ENCODE measurements at places on chromosomes 6 and 20.

DNA sequence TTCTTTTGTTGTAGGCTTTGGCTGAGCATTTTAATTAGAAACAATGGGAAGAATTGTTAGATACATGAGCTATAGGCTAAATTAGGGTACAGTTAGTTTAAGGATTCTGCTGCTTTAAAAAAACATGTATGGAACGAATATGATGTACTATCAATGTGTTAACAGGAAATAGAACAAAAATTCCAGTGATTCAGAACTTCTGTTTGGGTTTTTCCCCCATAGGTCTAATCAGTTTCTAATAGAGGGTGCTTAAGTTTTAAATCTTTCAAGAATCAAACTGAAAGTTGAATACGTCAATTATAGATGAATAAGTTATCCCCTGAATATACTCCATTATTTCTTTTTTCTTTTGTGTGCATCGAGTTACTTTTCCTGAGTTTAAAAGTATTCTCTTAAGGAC, 1.9 kb downstream of the TAB2 start:
- no peak for DNase-seq

GRCh38 chr20:977021-977420, 25.1 kb downstream of the RSPO4 start:
- DNase-seq = no peak

GRCh38 chr6:48188158-48188557, 77.2 kb upstream of the PTCHD4 start:
- DNase-seq = no peak

GRCh38 chr6:31907158-31907813, 5.4 kb upstream of the ZBTB12 start:
- DNase-seq = no peak

DNA sequence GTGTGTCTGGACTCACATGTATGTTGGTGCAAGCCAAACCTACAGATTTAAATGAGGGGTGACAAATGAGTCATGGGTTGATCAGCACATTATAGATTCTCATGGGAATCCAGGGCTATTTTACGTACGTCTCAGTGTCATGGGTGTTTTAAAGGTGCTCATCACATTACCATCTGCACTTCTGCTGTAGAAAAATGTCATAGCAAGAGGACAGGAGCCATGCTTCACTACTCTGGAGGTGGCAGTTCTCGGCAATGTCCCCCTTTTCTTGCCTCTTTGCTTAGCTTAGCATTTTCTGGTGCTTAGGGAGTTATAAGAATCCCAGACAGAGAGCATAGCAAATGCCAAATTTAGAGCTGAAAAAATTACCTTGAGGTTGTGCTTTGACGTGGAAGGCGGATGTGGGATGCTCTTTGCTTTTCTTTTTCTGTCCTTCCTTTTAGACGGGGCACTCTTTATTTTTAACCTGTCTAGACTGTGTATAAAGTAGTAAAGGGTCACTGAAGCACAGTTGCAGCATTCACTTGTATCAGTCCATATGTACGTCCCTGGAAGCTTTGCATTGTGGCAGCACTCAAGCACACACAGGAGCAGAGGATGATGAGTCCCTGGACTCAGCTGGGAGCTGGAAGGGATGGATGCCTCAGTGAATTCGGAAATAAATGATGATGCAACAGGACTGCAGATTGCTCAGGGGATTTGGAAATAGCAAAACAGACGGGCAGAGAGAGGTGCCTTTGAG, 139.7 kb downstream of the SYNDIG1 start:
- no peak for DNase-seq

- no peak for DNase-seq
These were observed 165.1 kb downstream of the TINAG start for GRCh38 chr6:54473328-54473727.

- DNase-seq = no peak
These were observed 699.0 kb downstream of the PHF3 start for GRCh38 chr6:64334636-64335035.

- DNase-seq = no peak
These were observed 19.0 kb upstream of the SERINC3 start for GRCh38 chr20:44540834-44541233.

DNA sequence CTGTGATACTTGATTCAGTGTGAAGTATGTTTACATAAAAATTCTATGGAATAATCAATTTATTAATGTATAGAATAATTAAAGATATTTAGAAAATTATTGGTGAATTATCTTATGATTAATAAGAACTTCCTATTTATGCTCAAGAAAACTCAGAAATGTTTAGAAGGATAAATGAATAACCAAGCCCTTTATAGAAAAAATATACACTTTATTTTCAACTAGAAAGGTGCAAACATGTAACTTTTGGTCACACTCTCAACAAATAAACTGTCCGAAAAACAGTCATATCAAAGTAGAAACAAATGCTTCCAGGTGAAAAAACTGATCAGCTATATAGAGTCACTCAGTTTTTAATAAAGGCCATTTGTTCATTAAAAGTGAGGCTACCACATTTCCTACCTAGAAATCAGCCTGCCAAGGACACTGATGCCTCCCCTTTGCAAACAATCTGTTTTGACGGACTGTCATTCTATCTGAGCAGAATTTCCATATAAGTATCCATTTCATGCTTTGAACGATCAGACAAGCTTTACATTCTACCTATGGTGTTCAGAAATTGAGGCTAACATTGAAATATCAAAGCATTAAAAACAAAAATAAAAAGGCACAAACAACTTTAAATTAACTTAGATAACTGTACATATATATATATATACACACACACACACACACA, 3.0 kb downstream of the CCN2 start:
- no peak for DNase-seq

GRCh38 chr6:28462401-28462800, 19.1 kb upstream of the ZSCAN23 start:
- no peak for DNase-seq

- DNase-seq = no peak
These were observed 63.5 kb downstream of the IRF4 start for GRCh38 chr6:455006-455585.

GRCh38 chr6:50539447-50539846, 173.9 kb upstream of the TFAP2D start:
- DNase-seq = no peak

DNA sequence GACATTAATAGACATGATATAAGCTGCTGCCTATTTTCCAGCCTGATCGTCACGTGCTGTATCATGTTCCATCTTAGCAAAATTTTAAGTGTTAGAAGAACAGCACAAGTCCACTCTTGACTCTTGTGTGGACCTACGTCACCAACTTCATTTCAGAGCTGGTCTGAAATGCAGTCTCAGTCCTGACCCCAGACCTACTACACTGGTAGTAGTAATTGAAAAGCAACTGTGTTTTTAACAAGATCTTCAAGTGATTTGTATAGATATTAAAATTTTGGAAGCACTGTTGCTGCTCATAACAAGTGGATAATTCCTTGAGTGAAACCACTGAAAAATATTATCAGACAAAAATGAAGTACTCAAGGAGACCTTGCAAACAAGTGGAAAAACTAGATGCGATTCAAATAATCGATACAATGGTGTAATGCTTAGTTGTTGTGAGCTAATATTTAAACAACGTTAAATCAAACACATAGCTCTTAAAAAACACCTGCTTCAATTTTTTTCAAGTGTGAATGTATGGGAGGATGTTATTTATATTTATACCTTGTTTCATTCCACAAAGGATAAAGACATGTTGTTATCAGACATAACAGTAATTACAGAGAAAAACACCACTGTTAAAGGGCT, 110.9 kb upstream of the JAG1 start:
- no peak for DNase-seq

DNA sequence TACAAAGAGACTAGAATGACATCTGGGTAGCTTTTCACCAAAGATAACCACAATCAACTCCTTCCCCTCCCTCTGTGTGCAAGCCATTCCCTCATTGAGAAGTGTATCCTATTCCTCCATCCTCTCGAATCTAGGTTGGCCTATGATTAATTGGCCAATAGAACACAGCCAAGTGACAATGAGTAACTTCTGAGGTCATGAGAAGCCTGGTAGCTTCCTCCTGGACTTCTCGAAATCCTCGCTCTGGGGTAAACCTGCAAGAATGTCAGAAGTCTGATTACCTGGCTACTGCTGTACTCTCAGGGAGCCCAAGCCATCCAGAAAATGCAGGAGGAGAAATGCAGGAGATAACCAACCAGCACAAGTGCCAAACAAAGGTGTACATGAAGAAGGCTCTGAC, 13.1 kb downstream of the ARHGAP18 start:
- DNase-seq = no peak

DNA sequence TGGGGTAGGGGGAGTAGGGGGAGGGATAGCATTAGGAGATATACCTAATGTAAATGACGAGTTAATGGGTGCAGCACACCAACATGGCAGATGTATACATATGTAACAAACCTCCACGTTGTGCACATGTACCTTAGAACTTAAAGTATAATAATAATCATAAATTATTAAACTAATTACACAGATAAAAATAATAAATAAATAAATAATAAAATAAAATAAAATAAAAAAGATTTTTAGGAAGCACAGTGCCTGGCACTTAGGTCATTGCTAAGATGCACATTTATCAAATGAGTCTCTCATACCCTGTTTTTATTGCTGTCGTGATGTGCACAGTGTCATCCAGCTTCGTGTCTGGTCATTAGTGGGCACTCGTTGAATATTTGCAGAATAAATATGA, 19.0 kb upstream of the RTF2 start:
- DNase-seq = no peak

DNA sequence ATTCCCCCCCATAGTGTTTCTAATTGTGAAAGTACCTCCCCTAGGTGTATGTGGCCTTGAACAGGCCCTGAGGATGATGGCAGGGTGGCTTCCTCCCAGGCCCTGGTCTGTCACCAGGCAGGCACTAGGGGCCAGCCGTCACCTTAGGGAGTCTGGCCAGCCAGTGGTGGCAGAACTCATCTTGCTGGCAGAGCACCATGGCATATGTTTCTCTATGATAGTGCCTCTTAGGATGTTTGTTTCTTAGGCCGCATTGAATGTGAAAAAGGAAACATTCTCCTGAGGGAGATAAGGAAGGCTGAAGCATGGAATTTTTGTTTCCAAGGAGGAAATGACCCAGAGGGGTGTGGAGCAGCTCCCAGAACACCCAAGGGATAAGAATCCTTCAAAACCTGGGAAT, 45.2 kb upstream of the KLHL31 start:
- DNase-seq = no peak

GRCh38 chr6:44636561-44637248, 249.2 kb downstream of the CDC5L start:
- DNase-seq = no peak

DNA sequence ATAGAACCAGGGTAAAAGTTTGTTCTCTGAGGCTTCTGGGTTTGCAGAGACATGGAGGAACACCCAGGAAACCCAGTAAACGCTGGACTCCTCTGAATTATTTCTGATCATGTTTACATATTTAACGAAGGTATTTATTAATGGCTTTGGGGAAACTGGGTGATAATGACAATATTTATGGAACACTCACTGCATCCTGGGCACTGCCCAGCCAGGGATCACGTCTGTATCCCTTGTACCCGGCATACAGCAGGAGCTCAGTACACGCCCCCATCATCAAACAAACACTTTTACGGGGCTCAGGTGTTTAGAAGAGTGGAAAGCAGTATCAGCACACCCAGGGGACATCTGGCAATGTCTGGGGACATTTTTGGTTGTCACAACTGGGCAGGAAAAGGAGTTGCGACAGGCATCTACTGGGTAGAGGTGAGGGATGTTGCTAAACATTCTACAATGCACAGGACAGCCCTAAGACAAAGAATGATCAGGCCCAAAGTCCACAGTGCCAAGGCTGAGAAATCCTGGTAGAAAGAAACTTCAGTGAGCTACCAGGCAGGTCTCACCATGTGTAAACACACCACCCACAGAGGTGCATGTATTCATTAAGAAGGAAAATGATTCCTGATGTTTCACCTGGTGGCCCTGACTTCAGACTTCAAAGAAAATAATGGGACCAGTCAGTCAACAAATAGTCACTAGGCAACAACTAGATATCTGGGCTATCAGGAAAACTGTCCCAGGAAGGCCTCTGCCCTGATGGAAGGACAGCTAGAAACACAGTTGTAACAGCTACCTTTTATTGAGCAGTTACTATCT, 35.3 kb downstream of the ZMYND8 start:
- no peak for DNase-seq

- DNase-seq = no peak
These were observed 9.0 kb downstream of the CNR1 start for GRCh38 chr6:88157106-88157505.

- no peak for DNase-seq
These were observed 20.2 kb upstream of the APMAP start for GRCh38 chr20:25012616-25013189.

DNA sequence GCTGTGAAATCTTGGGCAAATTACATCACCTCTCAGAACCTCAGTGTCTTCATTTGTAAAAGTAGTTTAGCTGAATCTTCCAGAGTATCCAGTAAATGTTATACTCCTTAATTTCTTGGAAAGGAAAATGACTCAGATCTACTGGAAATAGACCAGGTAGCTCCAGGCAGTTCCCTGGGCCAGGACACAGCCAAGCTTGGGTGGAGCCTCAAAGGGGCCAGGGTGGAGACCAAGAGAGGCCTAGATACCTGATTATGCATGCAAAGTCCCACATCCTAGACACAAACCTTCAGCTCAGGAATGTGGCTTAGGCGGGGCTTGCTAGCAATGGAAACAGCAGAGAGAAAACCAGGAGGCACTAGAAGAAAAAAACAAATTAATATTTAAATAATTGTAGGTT, 272.8 kb downstream of the MAFB start:
- no peak for DNase-seq

DNA sequence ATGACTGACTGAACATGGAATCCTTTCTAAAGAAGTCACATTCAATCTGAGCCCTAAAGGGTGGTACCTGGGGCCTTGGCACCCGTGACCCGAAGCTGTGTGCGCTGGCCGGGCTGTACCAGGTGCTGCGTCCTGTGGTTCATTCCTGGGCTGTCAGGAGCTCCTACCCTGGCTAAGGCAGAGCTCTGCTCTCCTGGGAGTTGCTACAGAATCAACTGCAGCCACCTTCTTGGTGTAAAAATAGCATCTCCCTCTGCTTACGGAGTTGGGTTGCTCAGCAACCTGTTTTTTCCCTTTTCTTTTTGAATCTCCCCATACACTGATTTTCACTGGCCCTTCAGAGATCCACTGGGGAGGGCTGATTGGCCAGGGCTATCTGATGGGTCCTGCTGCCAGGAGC, 236.6 kb upstream of the PDE10A start:
- DNase-seq = no peak
